Left kidney (tissue), 8 donors: ENCODE measurements at places on chromosomes 4 and X.

DNA sequence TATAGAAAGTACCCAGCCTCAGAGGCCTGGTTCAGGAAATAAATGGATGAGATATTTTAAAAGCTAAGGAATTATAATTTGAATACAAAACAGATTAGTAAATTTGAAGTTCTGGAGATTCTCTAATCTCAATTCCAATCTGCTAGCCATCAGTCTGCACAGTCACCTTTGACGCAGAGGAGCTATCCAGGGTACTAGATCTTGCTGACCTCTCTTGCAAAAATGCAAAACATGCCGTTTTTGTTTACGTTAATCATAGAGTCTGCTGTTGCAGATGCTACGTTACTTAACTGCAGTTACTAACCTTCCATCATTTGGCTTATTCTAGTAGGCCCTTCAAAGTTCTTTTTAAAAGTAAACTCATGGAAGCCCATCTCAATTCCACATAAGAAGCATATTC, 10.4 kb downstream of the CCSER1 start:
- no peak for DNase-seq

- DNase-seq: no peak
These were observed 25.7 kb upstream of the CSF2RA start for GRCh38 chrX:1242891-1243402.

DNA sequence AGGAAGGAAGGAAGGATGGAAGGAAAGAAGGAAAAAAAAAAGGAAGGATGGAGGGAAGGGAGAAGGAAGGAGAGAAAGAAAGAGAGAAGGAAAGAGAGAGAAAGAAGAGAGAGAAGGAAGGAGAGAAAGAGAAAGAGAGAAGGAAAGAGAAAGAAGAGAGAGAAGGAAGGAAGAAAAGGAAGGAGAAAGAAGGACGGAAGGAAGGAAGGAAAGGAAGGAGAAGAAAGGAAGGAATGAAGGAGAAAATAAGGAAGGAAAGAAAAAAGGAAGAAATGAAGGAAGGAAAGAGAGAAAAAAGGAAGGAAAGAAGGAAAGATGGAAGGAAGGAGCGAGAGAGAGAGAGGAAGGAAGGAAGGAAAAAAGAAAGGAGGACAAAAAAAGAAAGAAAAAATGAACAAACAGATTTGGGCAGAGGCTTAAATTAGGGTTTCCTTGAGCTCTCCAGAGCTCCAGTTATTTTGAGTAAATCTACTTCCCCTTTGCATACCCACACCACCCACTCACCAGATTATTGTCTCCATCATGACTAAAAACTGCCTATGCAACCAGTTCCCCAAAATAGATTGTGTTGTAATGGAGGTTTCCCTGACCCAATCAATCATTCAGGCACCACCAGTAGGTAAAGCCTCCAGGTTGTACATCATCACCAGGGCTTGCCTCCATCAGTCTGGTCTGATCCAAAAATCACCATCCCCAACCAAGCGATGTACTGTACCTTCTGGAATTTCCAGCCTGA, 1722.9 kb upstream of the PCDH10 start:
- DNase-seq: no peak

DNA sequence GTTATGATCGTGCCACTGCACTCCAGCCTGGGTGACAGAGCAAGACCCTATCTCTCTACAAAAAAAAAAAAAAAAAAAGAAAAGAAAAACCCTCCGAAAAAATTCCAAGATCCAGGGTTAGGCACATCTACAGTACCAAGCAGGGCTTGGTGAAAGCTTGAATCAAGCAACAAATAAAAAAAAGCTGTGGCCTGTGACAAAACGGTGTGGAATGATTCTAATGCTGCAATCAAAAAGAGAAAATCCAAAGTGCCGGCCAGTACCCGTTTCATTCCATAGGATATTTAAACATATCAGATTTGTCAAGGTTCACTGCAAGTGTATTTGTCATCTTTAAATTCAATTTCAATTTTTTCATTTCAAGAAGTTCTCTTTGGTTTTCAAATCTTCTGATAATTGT, 20.5 kb downstream of the RWDD4 start:
- DNase-seq: no peak
